G401 (cell line): ENCODE measurements at places on chromosomes 13 and 19. TPM values are rescaled to one million over a fixed set of nuclear protein-coding genes. Genes with fewer than 3 reads are reported as not detected.

Gene TUBA3C
- not detected in 2 replicates for total RNA-seq

Gene EDNRB
- total RNA-seq: not detected in 2 replicates

Gene ZNF763
- total RNA-seq: 0.41 and 0.55 TPM in 2 replicates

Gene CDC42EP5
- total RNA-seq: 85.4 and 87.3 TPM in 2 replicates

Gene CALR3
- total RNA-seq: not detected in 2 replicates

Gene SACS
- 7.3 and 12.7 TPM in 2 replicates for total RNA-seq

Gene KLK8
- total RNA-seq: not detected in 2 replicates

Gene WTIP
- total RNA-seq: 103 TPM in 2 replicates

Gene ZNF525
- total RNA-seq: 11.9 and 23.0 TPM in 2 replicates

Gene ZNF784
- total RNA-seq: 6.8 and 21.0 TPM in 2 replicates

Gene PGLYRP1
- not detected in 2 replicates for total RNA-seq

Gene KLK1
- not detected in 2 replicates for total RNA-seq

Gene ZGLP1
- total RNA-seq: 0.55 and 1.6 TPM in 2 replicates

Gene SUGT1
- 18.2 and 31.3 TPM in 2 replicates for total RNA-seq
